ENCODE measurements at places on chromosomes 1 and 21.
A peak's percentile ranks its signal among the peaks of the same experiment; 100 is the strongest.

GRCh38 chr21:39527664-39528381, 76.1 kb downstream of the SH3BGR start:
- no peak for DNase-seq

DNA sequence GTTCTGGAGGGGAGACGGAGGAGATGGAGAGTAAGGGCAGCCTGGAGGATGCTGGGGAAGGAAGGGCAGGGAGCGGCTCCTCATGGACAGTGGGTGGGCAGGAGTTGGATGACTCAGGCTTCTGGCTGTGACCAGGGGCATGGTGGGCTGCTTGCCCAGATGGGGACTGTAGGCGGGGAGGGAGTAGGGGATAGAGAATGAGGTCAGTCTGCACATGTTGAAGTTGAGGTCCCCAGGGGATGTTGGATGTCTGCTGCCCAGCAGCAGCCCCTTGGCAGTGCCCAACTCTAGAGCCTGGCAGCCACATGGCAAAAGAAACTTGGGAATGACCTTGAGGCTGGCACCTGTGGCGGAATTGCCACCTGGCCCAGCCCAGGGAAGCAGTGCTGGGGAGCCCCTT, 6.4 kb downstream of the SELENON start:
- DNase-seq = peak; percentile 40

- no peak for DNase-seq
These were observed 47.3 kb downstream of the ST6GALNAC3 start for GRCh38 chr1:76121850-76122249.

DNA sequence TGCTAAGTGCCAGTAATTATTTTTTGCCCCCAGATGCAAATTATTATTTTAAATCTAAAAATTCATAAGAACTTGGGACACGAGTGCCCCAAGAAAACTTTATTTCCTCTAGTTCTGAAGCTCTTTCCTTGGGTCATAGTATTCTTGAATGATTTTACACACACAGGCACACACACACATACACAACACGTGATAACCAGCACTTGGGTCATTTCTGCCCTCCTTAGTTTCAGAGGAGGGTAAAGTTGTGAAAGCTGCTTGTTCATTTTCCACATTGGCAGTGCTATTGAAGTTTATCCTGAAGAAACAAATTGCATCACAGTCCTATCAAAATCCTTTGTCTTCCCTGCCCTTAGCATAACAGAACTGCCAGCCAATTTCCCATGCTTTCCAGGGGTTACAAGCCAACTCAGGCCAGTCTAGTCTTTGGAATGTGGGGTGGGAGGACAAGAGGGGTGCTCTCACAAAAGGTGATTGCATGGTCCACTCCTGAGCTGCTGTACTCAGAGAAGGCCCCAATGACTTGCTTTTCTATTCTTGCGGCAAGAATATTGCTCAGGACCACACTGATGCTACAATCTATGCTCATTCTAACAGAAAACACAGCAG, 98.5 kb upstream of the POGK start:
- DNase-seq = no peak

GRCh38 chr1:67674260-67675011, 10.6 kb upstream of the GADD45A start:
- no peak for DNase-seq

DNA sequence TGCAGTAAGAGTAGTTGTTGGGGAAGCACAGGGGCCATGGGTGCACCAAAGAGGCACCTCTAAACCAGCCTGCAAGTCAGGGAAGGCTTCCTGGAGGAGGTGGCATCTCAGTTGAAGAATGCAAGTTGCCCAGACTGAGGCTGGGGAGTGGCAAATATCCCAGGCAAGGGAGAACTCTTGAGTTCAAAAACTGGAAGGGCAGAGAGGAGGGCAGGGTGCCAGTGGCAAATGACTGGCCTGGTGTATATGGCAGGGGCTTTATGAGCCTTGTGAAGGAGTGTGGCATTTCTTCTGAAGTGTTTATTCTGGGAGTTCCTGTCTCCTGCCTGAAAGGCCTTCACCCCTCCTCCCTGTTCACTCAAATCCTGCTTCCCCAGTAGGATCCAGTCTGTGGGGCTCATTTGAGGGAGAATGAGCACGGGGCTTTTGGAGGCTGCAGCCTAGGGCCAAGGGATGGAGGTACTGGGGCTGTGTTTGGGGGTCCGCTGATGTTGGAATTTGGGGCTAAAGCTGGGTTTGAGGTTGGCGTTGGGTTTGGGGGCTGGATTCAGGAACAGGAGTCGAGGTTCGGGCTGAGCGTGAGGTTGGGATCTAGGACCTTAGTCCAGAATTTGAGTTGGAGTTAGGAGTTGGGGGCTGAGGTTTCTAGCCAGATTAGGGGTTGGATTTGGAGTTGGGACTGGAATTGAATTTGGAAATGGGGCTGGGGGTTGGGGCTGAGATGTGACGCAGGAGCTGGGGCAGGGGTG, at the start of gene TMEM125:
TMEM125 (plus strand) TSS at position 357 of the 749 bp plus-strand sequence. CDS start 2,740 bp downstream, outside the sequence.
- DNase-seq = no peak

DNA sequence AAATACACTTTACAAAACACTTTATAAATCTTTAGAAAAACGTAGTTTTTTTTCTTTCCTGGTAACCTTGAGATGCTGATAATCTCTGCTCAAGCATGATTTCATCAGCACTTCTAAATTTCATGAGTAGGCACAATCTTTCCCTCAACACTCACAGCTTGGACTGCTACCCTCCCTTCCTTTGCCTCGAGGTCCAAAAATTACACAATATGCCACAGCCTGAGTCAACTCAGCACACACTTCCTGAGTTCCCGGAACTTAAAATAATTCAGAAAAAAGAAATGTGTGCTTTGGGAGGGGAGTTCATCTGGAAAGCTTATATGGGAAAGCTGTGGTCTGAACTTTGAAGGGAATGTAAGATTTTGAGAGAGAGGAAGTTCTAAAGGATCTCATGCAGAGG, 5.9 kb downstream of the CLCA2 start:
- no peak for DNase-seq

- no peak for DNase-seq
These were observed 20.9 kb upstream of the DR1 start for GRCh38 chr1:93324486-93325464.

DNA sequence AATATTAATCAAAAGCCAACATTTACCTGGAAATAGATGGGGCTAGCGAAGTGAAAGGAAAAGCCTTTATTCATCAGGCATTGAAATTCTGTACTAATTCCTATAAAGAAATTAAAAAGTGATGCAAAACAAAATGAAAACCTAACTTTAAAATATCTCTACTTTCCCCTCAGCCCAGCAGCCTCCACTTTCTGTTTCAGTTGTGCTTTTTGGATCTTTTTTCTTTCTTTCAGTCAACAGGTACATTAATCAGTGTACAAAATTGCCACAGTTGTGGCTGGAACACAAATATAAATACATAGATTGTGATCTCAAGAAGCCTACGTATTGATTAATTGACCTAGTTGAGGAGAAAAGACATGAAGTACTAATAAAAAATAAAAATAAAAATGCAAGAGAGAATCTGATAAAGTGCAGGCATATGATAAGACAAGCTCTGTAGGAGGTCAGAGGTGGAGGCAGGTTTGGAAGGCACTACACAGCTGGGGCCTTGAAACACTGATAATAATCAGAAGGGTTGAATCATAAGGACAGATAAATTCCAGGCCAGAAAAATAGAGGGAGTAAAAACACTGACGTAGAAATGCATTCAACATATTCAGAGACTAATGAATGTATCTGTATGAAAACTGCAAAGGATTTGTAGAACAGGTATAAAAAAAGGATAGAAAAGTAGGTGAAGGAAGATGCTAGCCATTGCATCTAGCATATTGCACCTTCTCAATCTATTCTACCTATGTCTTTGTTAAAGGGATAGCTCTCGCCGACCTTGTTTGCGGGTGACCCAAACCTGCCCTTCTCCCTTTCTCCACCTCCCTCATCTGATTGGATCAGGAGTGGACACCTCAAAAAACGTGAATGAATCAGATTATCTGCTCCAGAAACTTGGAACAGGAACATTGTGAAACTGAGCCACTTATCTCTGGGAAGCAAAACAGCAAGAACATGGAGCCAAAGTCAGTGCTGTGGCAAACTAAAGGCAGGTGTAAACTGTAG, 607.8 kb upstream of the ADGRL2 start:
- no peak for DNase-seq

- no peak for DNase-seq
These were observed 16.6 kb downstream of the LDLRAD2 start for GRCh38 chr1:21828506-21829210.

DNA sequence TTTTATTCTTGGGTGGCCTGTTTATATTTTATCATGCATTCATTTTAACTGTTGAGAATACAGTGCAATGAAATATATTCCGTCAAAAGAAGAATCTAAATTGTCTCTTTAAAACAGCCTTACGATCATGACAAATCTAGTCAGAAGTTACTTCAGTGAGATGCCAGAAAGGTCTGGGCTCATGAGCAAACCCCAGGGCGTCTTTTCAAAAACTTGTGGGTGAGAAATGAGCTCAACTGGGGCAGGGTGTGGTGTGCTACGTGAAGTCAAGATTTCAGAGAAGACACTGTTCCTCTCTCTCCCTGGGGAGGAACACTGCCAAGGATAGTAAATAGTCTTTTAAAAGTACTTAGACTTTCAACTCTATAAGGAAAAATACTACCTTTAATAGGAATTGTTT, 13.4 kb upstream of the UAP1 start:
- no peak for DNase-seq

GRCh38 chr1:201554789-201555592, 16.1 kb downstream of the NAV1 start:
- DNase-seq = no peak

- no peak for DNase-seq
These were observed 105.8 kb downstream of the TNFSF18 start for GRCh38 chr1:172944931-172945330.

DNA sequence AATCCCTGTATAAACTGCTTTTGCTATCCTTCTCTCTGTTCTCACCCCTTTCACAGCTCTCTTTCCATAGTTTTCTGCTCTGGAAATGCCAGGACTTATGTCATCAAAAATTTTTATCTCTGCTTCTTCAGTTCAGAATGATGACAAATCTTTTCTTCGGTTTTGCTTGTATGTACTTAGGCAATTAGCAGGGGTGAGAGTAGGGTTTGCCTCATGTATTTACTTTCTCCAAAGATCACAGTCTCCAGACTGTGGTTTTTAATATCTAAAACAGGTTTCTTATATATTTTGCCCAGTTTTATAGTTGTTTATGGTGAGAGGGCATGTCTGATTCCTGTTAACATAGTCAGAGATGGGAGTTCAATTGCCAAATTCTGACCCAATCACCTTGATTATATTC, 235.4 kb upstream of the LYPLAL1 start:
- no peak for DNase-seq

DNA sequence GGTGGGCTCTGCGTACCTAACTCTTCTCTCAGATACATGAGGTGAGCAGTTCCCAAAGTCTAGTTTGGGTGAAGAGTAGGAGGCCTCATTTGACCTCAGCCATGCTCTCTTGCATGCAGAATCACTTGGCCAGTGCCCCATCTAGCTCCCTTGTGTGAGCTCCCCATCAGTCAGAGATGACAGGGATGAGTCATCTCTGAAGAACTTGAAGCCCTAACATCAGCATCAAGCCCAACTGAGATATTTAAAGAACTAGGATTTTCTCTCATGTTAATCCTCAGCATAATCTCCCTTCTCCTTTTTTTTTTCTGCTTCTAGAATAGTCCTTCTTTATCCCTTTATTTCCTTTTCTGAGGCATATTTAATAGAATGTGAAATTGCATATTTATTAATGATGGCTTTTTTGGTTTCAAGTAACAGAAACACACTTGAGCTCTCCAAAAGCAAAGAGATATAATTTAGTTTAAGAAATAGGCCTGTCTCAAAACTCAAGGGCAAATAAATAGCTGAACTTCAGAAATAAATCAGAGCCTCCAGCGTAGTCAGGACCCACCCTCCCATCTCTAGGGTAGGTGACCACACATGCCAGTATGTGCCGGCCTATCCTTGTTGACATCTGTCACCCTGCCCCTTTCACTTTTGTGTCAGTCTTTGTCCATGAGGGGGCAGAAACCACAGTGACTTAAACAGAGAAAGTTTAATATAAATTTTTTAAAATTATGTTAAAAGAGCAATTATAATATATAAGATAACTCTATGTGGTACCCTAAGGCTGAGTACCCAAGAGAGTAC, 112.3 kb downstream of the TSEN15 start:
- DNase-seq = no peak

DNA sequence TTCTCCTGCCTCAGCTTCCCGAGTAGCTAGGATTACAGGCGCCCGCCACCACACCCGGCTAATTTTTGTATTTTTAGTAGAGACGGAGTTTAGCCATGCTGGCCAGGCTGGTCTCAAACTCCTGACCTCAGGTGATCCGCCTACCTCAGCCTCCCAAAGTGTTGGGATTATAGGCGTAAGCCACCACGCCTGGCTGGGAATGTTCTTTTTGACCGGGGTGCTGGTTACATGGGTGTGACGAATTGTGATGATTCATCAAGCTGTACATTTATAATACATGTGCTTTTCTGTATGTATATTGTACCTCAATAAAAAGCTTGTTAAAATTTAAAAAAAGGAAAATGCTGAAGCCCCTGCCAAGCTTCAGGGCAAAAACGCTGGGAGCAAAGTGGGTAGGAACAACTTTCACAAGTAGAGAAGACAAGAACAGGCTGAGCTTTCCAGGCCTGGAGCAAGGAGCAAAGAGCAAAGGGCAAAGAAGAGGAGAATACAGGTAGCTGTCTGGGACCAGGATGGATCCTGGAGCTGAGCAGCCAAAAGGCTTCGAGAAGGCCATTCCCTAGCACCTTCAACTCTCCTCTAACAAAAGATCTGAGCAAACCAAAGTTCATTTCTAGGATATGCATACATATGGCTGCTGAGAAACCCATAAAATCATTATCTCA, 20.5 kb upstream of the YRDC start:
- no peak for DNase-seq

- no peak for DNase-seq
These were observed 17.0 kb upstream of the ABCD3 start for GRCh38 chr1:94401206-94401605.

DNA sequence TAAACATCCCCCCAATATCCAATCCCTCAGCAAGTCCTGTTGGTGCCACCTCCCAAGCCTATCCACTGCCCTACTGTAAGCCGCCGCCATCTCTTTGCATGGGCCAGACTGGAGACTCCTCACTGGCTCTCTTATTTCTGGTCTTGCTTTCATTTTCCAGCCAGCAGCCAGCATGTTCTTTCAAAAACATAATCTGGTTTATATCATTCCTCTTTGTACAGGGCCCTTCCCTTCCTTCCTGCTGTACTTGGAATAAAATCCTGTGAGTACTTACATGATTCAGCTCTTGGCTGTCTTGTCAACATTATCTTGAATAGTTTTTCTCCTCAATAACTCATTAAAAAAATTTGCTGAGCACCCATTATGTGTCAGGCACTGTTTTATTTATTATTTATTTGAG, 28.2 kb downstream of the TLR5 start:
- no peak for DNase-seq

GRCh38 chr1:169414952-169415351, 12.3 kb downstream of the CCDC181 start:
- no peak for DNase-seq

GRCh38 chr1:13807209-13807608, 107.2 kb downstream of the PRDM2 start:
- DNase-seq = no peak

GRCh38 chr1:62139410-62139809, 55.2 kb upstream of the L1TD1 start:
- no peak for DNase-seq
